ENCODE measurements at places on chromosomes 3 and 15.

DNA sequence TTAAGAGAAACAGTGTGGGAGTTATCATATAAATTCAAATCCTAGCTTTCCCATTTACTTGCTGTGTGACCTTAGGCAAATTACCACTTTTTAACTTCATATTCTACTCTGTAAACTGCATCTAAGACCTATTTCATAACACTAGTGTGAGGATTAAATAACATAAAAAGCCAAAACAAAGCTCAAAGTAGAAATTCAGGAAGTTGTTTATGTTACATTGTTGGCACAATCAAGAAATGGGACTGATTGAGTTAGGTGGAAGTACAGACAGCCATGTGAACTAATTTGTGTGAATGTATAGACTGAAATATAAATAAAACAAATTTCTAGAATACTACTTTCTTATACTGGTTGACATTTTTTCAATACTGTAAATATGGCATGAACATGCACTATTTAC, 131.7 kb downstream of the STAG1 start:
- no peak for DNase-seq

- no peak for DNase-seq
Observed at GRCh38 chr3:66363148-66363547, 137.7 kb downstream of the LRIG1 start.

DNA sequence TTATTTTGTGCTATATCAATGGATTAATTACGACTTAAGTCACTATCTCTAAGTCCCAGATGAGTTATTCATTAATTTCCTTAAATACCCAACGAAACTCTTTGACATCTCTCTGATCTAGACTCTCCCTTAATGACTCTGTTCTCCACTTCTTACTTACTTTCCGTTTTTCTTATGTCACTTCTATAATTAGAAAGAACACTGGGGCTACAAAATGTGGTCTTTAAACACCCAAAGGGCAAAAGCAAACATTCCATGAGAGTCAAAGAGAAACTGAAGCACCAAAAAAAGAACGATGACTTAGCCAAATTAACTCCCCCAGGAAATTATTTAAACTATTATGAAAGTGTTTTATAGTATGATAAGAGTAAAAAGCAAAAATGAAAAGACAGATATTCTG, 166.4 kb upstream of the UBE2E2 start:
- no peak for DNase-seq

GRCh38 chr3:123028233-123028828, 768 bp upstream of the SEMA5B start:
- DNase-seq: peak; percentile 14

Measured in CMK (cell line).